ENCODE measurements at places on chromosomes 11 and 22.

DNA sequence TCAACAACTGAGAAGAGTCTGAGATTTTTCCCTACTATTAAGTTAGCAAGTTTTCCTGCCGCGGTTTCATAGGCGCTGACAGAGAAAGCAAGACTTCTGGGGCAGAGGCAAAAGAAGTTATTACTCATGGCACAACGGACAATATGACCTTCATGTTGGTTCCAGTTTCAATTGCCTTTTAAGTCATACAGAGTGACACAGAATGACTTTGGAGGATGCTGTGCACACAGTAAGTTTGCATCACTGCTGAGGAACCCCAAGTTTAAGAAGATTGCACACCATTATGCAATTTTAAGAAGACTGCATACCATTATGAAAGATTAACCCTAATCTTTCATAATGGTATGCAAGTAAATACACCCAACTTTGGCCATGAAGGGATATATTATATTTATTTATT, 626.5 kb upstream of the CHORDC1 start:
- no peak for DNase-seq

GRCh38 chr11:45146072-45147016, at the start of gene PRDM11:
Gene PRDM11, plus strand, starts transcription at chr11:45146639. Its CDS starts 35,128 bp downstream, at chr11:45181767.
- DNase-seq, result peak; percentile 41

DNA sequence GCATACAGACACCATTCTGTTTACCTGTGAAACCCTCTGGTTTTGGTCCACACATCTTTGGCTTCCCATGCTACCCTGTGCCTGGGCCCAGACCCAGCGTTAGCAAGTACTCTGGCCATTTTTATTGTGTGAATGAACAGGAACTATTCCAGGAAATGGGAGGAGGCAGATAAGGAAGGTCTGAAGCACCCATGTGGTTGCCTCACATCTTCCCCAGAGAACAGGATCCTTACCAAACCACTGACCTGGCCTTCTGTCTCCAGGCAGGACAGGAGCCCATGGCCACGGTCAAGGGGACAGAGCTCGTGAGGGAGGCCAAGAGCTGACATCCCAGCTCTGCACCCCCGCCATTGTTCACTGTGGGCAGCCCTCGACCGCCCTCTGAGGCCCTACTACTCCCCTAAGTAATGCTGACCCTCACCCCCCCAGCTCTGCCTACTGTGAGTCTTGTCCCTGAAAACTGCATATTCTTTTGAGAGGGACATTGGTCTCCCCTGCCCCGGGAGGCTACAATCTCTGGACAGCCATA, 97.7 kb upstream of the TP53I11 start:
- DNase-seq, result no peak

DNA sequence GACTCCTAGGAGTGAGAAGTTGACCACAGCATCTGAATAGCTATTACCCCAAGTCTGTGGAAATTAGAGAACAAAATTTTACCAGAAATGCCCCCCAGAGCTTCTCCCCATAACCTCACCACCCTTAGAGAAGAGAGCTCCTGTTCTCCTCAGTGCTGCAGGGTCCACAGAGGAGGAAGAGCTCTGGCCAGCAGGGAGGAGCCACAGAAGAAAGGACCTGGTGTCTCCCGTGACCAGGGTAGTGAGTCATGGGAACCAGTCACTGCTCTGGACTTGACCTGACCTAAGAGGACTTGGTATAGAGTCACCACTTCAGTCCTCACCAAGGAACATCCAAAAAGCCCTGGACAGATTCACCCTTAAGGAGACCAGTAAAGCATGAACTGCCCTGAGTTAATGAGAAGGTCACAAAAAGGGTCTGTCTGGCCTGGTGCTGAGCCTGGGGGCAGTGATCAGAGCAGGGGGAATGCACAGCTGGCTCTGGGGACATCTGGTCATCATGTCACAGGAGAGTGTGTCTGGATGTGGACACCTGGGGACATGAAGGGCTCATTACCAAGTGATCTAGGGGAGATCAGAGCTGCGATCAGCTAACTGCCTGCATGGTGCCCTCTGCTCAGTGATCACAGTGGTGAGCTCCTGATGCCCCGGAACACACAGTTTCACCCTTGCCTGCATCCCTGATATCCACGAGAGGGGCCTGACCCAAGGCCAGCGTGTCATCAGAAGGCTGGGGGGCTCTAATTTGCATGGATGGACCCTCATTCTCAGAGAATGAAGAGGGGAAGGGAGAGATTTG, 103.3 kb upstream of the TOP3B start:
- DNase-seq, result no peak

DNA sequence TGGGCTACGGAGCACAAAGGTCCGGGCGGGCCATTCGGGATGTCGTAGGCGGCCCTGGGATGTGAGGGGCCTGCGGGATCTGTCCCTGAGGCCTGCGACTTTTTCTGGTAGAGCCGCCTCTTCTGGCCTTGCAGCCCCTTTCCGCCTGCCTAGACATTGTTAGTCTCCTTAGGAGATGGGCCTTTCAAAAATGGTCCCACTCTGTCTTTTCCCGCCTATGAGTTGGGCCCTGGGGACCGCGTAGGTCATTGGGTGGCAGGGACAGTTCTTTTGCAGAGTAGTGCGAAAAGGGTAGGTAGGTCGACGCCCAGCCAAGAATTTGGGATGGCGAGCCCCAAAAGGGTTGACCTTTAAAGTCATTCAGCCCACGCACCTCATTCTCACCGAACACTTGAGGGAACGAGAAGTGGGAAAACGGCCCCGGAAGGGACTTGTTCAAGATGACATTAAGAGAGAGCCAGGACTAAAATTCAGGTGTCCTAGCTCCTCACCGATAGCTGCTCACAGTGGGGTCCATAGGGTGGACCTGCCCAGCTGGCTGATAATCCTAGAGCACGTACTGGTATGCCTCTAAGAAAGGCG, 785 bp downstream of the OTUB1 start:
- DNase-seq, result no peak
